ENCODE measurements at places on chromosomes 5 and 9. TPM values are rescaled to one million over a fixed set of nuclear protein-coding genes. Genes with fewer than 3 reads are reported as not detected.

Gene PCDH1
- total RNA-seq = 162 TPM

Gene CCDC171
- 3.5 TPM for total RNA-seq

Gene SLC6A7
- 12.3 TPM for total RNA-seq

Gene PCDHGA12
- 12.4 TPM for total RNA-seq

Gene PRXL2C
- 8.3 TPM for total RNA-seq

Gene PIGO
- 26.1 TPM for total RNA-seq

Gene DND1
- 3.7 TPM for total RNA-seq

Gene NRARP
- total RNA-seq = 49.1 TPM

Gene STING1
- total RNA-seq = 48.7 TPM

Gene PHF24
- total RNA-seq = not detected

Gene SPRY4
- total RNA-seq = 17.5 TPM

Gene FAM81B
- total RNA-seq = not detected

Gene CCNJL
- total RNA-seq = 15.1 TPM

Gene SPINK7
- total RNA-seq = not detected

- peak; percentile 64 for DNase-seq
- peak overlapping the region; percentile 85 for H3K27ac ChIP-seq
- no peaks in the 10 kb centered on the region for H3K36me3 ChIP-seq
- no peaks in the 10 kb centered on the region for H3K4me1 ChIP-seq
These were observed 482 bp downstream of the NFIB start for GRCh38 chr9:14313378-14313940.

GRCh38 chr5:53478411-53479044 lies 1.9 kb upstream of the FST start:
- H3K27ac ChIP-seq = no peak overlapping the region
- H3K27me3 ChIP-seq = no peaks in the 10 kb centered on the region
- H3K4me3 ChIP-seq = peak overlapping the region; percentile 61
- H3K4me1 ChIP-seq = peaks cover 28% of the 10 kb centered on the region

- H3K4me3 ChIP-seq = no peak overlapping the region
- no peaks in the 10 kb centered on the region for H3K4me1 ChIP-seq
- DNase-seq = no peak
- H3K36me3 ChIP-seq = no peaks in the 10 kb centered on the region
- no peak overlapping the region for H3K27ac ChIP-seq
- H3K27me3 ChIP-seq = no peaks in the 10 kb centered on the region
These were observed 223.7 kb upstream of the NFIL3 start for GRCh38 chr9:91647371-91647770.

- H3K27me3 ChIP-seq = no peaks in the 10 kb centered on the region
- H3K4me1 ChIP-seq = peaks cover 9% of the 10 kb centered on the region
- H3K27ac ChIP-seq = no peak overlapping the region
- DNase-seq = no peak
- no peaks in the 10 kb centered on the region for H3K36me3 ChIP-seq
These were observed 2.8 kb upstream of the NEURL1B start for GRCh38 chr5:172638209-172638768.

DNA sequence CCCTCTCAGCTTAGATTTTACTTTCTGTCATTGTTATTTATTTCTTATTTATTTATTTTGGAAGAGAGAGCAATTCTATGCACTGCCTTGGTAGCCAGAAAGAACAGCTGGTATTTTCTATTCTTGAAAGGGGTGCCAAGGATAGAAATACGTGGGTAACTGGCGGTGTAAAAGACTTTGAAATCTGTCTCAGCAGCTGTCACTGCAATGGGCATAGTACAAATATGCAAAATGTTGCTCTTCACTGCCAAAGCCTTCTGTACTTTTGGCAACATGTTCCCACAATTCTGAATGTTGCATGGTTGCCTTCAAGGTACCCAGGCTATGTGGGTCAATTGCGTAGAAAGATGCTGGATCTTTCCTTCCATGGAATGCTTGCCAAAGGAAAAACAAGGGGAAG lies 230.2 kb upstream of the EDIL3 start:
- H3K36me3 ChIP-seq = no peaks in the 10 kb centered on the region
- H3K4me3 ChIP-seq = no peak overlapping the region
- no peak for DNase-seq
- no peaks in the 10 kb centered on the region for H3K27me3 ChIP-seq
- H3K4me1 ChIP-seq = no peaks in the 10 kb centered on the region

DNA sequence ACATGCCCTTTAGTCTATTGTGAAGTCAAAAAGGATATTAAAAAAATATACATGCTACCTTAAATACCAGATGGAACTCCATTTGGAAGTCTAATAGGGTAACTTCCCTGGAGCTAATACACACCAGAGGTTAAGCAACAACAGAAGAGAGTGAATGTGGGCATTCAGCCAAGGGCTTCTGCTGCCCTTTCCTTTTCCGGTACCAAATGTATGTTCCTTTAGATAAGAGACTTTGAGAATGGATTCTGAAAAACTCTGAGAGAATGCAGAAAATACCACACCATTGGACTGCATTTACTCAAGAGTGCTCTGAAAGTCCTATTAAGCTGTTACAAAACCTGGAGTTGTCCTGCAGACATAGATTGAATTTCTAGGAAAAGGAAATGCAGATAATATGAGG lies 23.8 kb upstream of the TRPM3 start:
- no peaks in the 10 kb centered on the region for H3K36me3 ChIP-seq
- H3K27me3 ChIP-seq = no peaks in the 10 kb centered on the region
- no peak overlapping the region for H3K4me3 ChIP-seq
- no peaks in the 10 kb centered on the region for H3K4me1 ChIP-seq
- no peak for DNase-seq
- H3K27ac ChIP-seq = no peak overlapping the region

DNA sequence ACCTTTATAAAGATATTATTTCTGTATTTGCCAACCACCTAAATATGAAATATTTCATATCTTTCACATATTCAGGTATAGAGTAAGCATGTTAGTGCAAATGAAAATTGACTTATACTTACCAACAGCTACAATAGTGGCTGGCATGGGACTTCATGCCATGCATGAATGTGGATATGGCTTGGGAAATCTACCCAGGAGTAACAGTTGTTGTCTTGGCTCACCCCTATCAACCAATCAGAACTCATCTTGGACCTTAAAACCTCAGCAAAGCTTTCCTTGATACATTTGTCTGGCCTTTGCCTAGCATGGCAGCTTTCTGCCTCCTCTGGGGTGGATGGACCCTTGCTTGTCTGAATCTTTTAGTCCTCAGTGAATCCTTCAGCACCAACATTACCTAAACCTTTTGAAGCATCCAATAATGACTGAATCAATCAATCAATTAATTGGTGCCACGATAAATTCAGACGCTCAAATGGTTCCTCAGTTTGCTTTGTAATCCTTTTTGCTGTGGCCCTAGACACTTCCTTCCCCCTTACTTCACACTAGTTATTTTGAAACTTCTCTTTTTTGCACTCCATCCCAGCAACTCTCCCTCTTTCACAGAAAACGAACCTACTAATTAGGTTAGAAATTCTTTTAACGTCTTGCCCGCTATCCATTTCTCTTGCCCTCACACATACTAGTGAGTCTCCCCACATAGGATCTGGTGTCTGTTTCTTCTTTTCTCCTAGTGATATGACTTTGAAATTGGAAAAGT lies 132.3 kb upstream of the ZNF608 start:
- H3K27ac ChIP-seq = no peak overlapping the region
- no peaks in the 10 kb centered on the region for H3K27me3 ChIP-seq

DNA sequence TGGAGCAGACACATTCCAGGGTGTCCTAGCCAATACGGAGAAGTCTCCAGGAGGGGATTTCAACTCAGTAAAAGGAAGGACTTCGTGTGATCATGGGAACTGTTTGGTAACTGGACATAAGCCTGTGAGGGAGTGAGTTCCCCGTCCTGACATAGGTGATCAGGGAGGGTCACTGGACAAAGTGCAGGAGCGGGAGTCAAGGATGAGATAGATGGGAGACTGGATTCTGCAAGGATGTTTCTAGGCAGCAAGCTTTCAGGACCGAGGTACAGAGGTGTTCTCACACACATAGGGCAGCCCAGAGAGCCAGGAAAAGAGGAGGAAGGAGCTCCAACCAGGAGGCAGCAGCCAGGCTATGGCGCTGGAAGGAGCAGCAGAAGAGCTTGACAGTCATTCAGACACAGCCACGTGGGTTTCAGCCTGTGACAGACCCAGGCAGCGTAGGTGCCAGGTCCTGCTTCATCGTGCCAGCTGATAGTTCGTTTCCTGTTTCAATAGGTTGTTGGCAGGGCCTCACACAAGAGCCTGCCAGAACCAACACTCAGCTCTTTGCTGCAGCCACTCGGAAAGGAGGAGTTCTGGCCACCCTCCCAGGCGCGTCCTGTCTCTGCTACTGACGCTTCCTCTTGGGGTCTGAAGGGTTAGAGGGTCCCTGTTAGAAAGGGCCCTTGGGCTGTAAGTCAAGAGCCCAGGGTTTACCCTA lies 84.1 kb downstream of the AMBP start:
- no peaks in the 10 kb centered on the region for H3K4me1 ChIP-seq
- H3K36me3 ChIP-seq = no peaks in the 10 kb centered on the region
- H3K4me3 ChIP-seq = no peak overlapping the region
- DNase-seq = peak; percentile 55
- H3K27me3 ChIP-seq = no peaks in the 10 kb centered on the region

- H3K27ac ChIP-seq = no peak overlapping the region
- no peak for DNase-seq
- no peak overlapping the region for H3K4me3 ChIP-seq
- no peaks in the 10 kb centered on the region for H3K36me3 ChIP-seq
- no peaks in the 10 kb centered on the region for H3K4me1 ChIP-seq
- H3K27me3 ChIP-seq = no peaks in the 10 kb centered on the region
These were observed 526.0 kb upstream of the ADAMTS16 start for GRCh38 chr5:4614088-4614487.

GRCh38 chr5:117803533-117803932 lies 1184.8 kb downstream of the DTWD2 start:
- no peaks in the 10 kb centered on the region for H3K27me3 ChIP-seq
- no peak for DNase-seq
- no peaks in the 10 kb centered on the region for H3K4me1 ChIP-seq
- H3K4me3 ChIP-seq = no peak overlapping the region
- H3K27ac ChIP-seq = no peak overlapping the region
- H3K36me3 ChIP-seq = no peaks in the 10 kb centered on the region

DNA sequence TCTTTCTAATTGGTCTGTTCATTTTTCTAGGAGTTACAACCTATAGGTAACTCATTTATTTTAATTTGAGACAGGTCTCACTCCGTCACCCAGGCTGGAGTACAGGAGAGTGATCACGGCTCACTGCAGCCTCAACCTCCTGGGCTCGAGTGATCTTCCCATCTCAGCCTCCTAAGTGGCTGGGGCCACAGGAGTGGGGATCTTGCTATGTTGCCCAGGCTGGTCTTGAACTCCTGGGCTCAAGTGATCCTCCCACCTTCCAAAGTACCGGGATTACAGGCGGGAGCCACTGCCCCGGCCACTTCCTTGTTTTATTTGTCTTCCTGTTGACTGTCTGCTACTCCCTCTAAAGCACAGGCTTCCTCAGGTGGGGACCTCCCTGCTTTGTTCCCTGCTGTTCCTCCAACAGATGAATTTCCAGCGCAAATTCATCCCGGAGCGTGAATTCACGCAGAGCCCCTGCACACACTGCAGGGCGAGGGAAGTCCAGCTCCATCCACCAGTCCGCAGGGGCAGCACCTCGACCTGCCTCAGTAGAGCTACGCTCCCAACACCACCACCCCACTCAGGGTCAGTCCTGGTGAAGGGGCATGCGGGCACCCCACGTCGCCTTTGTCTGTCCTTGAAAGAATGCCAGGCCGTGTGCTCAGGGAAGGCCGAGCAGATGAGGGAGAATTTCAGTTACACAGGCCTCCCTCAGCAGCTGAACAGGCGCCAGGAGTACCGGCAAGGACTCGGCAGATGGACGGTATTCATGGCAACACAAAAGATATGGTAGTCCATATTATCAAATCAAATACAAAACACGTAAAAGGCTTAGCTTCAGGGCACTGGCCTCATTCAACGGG lies 6.3 kb downstream of the QSOX2 start:
- no peaks in the 10 kb centered on the region for H3K27me3 ChIP-seq
- no peak for DNase-seq
- peaks cover 7% of the 10 kb centered on the region for H3K4me1 ChIP-seq
- H3K36me3 ChIP-seq = no peaks in the 10 kb centered on the region

- no peaks in the 10 kb centered on the region for H3K27me3 ChIP-seq
- peak overlapping the region; percentile 57 for H3K4me3 ChIP-seq
- peak overlapping the region; percentile 95 for H3K27ac ChIP-seq
- peaks cover 47% of the 10 kb centered on the region for H3K4me1 ChIP-seq
- DNase-seq = no peak
These were observed 207.9 kb downstream of the C9orf50 start for GRCh38 chr9:129412814-129413536.

GRCh38 chr9:130396581-130396980 lies 48.2 kb upstream of the ASS1 start:
- no peak for DNase-seq
- H3K27me3 ChIP-seq = no peaks in the 10 kb centered on the region
- H3K36me3 ChIP-seq = no peaks in the 10 kb centered on the region
- no peak overlapping the region for H3K4me3 ChIP-seq
- no peaks in the 10 kb centered on the region for H3K4me1 ChIP-seq
- H3K27ac ChIP-seq = no peak overlapping the region

DNA sequence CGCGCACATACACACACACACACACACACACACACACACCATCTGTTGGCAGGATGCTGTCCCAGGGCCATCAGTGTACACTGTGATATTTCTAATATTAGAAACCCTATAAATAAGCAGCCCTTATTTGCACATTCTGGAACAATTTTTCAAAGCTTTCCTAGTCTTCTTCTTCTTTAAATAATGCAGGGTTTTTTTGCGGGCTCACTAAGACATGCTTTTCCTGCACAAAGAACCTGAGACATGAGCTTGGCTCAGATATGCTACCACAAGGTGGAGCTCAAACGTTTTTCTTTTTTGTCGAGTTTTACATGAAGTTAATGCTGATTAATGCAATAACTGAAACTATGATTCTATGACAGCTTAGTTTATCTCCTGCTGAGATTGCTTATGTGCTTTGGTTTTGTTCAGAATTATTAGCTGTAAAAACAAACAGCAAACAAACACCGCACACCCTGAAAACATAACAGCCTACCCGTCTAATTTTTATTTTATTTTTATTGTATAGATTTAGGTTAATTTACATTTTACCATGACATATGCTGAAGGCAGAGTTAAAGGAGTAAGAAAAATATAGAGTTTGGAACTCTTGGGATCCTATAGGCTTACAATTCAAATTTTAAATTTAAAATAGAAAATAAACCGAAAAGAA lies 95.8 kb downstream of the ALDH1A1 start:
- no peak overlapping the region for H3K27ac ChIP-seq
- no peaks in the 10 kb centered on the region for H3K27me3 ChIP-seq
- no peak overlapping the region for H3K4me3 ChIP-seq
- DNase-seq = no peak

- no peaks in the 10 kb centered on the region for H3K36me3 ChIP-seq
- no peak overlapping the region for H3K4me3 ChIP-seq
- H3K27me3 ChIP-seq = no peaks in the 10 kb centered on the region
- DNase-seq = no peak
- peak overlapping the region; percentile 20 for H3K27ac ChIP-seq
These were observed 41.9 kb upstream of the RIC1 start for GRCh38 chr9:5587024-5587423.

- H3K4me3 ChIP-seq = no peak overlapping the region
- no peaks in the 10 kb centered on the region for H3K36me3 ChIP-seq
- H3K27ac ChIP-seq = no peak overlapping the region
- H3K27me3 ChIP-seq = no peaks in the 10 kb centered on the region
- DNase-seq = no peak
- no peaks in the 10 kb centered on the region for H3K4me1 ChIP-seq
These were observed 164.9 kb downstream of the ESM1 start for GRCh38 chr5:54820346-54821134.

- H3K36me3 ChIP-seq = no peaks in the 10 kb centered on the region
- peaks cover 19% of the 10 kb centered on the region for H3K4me1 ChIP-seq
- no peak overlapping the region for H3K27ac ChIP-seq
- no peak for DNase-seq
- no peak overlapping the region for H3K4me3 ChIP-seq
These were observed 7.0 kb upstream of the LHX2 start for GRCh38 chr9:124004593-124004992.
